Ascending aorta (tissue), 2 donors: ENCODE measurements at places on chromosomes 1 and 21. TPM values are rescaled to one million over a fixed set of nuclear protein-coding genes. Genes with fewer than 3 reads are reported as not detected.

C8A gene
- 0.21 TPM for total RNA-seq

DNA sequence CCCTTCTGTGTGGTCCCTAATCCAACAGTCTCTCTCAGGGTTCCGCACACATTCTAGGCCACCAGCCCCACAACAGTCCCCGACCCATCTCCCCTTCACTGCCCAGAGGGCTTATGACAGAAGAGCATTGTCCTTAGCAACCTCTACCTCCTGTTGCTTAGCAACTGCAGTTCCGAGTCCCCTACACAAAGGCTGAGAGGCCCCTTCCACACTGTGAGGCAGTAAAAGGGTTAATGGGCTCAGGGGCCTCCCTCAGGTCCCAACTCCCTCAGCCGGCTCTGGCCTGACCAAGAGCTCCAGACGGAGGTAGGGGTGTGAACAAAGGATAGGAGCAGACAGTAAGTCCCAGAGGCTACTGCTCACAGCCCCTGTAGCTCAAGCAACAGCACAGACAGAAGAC lies 4.3 kb downstream of the IGSF9 start:
- DNase-seq, result no peak

DNA sequence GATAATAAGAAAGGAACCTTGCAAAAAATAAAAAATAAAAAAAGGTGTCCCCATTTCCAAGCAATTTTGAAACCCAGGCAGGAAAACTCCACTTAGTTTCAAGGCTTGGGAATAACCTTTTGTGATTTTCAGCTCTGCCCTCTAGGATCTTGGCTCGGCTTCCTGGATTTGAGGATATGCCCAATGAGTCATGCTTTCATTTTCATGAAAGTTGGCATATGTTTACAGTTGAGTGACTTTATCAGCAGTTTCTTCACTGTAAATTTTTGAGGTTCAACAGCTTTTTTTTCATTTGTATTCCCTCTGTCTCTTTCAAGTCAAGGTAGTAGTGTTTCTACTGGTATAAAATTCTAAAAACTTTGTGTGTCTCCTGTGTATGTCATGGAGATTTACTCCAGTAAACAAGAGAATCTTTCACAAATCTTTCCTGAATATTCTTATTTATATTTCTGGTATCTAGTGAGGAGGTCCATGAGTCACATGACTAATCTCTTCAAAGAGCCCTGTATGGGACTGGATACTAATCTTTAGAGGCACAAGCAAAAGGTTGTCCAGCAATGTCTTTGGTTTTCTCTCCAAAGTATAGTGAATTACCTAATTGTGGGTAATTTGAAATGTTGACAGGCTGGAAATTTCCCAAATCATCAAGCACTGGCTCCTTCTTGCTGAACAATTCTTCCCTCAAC lies 335.3 kb downstream of the BRINP2 start:
- DNase-seq, result no peak

DIRAS3 gene
- total RNA-seq, result 3.4 TPM

DNA sequence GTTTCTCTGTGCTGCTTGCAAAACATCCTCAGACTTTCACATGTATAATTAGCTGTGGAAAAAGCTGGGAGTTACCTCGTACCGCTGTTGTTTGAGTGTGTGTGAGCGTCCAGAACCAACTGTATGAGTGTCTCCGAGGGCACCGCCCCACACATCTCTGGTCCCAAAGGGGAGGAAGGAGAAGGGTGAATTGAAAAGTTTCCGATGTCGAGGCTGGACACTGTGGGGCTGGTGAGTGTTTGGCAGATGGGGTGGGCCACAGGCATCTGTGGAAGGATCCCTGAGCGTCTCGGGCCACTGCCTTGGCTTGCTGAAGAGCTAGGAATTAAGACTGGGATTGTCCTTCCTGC lies 1.2 kb downstream of the ATP2B4 start:
- DNase-seq, result no peak

GRCh38 chr21:20703112-20703767 lies 295.0 kb upstream of the NCAM2 start:
- no peak for DNase-seq

OR2T11 gene
- 2.8 TPM for total RNA-seq

MIER1 gene
- total RNA-seq, result 18.4 TPM

DNA sequence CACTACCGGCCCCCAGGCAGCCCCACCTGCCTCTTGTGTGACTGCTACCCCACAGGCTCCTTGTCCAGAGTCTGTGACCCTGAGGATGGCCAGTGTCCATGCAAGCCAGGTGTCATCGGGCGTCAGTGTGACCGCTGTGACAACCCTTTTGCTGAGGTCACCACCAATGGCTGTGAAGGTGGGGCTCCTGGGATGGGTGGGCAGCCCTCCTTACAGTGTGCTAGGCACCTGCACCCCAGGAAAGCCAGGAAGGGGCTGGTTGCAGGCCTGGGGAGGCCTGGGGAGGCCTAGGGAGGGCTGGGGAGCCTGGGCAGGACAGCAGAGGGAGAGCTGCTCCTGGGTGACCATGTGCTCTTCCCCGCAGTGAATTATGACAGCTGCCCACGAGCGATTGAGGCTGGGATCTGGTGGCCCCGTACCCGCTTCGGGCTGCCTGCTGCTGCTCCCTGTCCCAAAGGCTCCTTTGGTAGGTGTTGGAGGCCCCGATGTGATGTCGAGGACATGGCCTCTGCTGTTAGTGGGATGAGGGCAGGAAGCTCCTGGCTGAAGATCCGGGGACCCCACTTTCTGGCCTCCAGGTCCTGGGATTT lies 16.5 kb downstream of the CELSR2 start:
- no peak for DNase-seq

- no peak for DNase-seq
Observed at GRCh38 chr1:114336360-114336759, 174.6 kb downstream of the TRIM33 start.

GRCh38 chr1:154963643-154964042 lies 2.1 kb upstream of the PYGO2 start:
- no peak for DNase-seq

SLC50A1 gene
- 9.4 TPM for total RNA-seq

DNA sequence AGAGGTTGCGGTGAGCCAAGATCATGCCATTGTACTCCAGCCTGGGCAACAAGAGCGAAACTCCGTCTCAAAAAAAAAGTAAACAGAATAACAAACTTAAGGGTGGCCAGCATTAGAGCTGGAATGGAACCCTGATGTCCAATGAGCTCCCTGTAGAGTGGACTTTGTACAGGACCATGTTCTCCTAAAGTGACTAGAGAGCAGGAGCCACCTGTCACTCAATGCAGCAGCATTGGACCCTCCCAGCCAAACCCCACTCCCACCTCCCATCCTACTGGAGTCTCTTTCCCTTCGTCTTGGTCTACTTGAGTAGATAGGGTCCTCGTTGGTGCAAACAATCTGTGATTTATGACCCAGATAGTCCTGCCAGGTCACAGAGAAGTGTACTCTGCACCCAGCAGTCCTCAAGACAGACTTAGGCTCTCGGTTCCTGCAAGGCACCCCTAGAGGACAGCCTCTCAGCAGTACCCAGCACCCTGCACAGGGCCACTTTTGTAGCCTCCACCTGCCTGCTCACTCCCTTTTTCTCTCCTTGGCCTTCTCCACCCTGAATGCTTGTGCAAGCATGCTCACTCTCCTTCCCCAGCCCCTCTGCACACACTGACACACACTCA lies 69.2 kb upstream of the ZNF281 start:
- no peak for DNase-seq

DNA sequence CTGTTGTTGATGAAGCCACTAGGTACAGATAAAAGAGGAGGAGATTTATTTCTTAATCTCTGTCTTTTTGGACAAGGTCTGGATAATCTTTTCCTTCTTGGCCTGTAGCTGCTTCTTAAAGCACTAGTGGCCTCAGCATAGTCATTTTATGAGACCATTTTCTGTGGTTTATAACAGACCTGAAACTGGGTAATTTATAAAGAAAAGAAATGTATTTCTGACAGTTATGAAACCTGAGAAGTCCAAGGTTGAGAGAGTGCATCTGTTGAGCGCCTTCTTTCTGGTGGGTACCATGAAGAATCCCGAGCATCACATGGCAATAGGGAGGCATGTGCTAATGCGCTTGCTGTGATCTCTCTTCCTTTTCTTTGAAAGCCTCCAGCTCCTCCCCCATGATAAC lies 36.7 kb upstream of the PDC start:
- DNase-seq, result no peak

DNA sequence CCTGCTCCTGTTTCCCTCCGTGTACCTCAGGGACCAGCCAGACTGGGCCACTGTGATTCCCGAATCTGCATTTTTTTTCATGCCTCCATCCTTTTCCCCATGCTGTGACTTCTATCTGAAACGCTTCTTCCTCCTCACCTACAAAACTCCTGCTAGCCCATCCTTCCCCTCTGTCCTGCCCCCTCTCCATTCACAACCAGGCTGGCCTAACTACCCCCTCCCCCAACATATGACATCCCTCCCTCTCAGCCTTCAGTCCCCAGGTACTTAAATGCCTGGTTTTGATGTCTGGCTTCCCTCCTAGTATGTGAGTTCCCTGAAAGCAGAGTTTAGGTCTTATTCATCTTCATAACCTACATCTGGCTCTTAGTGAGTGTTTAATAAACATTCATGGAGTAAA lies 82.7 kb downstream of the TAS1R2 start:
- no peak for DNase-seq

GRCh38 chr1:203369666-203370065 lies 18.7 kb upstream of the FMOD start:
- DNase-seq, result no peak

- DNase-seq, result no peak
Observed at GRCh38 chr21:44831227-44831860, 13.5 kb upstream of the SUMO3 start.

DNA sequence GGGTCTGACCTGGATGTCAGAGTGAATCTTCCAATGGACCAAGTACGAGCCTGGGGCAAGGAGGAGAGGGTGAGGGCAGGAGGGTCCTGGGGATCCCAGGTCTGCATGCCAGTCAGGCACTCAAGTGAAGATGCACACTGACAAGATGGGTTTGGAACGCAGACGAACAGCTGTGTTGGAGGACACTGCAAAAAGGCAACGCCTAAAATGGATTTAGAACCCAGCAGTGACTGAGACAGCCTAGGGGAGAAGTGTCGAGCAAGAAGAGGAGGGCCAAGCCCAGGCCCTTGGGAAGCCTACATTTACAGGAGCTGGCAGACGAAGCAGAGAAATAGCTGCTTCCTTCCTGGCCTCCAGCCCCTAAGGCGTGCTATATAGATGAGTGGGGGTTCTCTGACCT lies 25.8 kb downstream of the NOL9 start:
- no peak for DNase-seq

EYA3 gene
- 52.6 TPM for total RNA-seq

DNA sequence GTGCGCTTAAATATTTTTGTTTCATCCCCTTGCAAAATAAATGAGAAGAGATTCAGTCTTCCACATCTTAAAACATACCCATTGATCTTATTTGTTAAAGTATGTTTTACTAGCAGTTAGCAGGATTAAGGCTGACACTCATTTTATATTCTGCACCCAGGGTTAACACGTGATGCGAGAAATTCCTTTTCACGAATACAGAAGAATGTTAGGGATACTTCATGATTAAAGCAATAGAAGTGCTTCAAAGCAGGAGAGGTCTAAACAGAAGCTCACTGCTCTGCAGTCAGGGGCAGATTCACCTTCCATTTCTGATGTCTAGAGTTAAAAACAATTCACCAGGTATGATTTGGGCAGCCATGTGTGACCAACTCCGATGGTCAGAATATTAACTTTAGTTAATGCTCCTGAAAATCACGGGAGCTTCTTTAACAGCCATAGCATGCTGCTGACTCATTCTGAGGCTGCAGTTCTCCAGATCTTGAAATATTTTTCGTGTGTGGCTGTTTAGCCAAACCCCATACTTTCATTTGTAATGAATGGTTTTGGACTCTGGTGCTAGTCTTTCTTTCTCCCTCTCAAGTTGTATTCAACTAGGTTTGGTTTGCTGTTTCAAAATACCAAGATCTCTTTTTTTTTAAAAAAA lies 19.7 kb downstream of the BCAR3 start:
- DNase-seq, result no peak

GRCh38 chr1:21352586-21352985 lies 62.3 kb upstream of the ECE1 start:
- DNase-seq, result no peak

TMEM51 gene
- not detected for total RNA-seq
